Posterior vena cava (tissue), 2 donors: ENCODE measurements at places on chromosomes 2 and 18. TPM values are rescaled to one million over a fixed set of nuclear protein-coding genes. Genes with fewer than 3 reads are reported as not detected.

DNA sequence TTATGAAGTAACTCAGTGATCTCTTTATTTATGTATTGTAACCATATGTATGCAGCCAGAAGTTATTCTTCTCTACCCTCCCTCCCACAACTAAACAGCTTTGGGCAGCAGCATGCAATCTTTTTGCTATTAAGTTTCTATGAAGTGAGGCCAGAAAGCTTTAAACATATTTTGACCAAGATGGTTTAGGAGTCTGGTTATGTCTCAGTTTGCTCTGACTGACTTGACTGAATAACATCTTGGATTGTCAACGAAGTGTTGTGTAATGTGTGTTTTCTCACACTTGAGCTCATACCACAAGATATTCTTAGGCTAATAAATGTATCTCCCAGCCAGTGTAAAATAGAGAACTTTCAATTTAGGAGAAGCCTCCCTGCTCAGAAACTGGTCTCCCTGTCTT lies 104.3 kb downstream of the TTC27 start:
- DNase-seq = no peak

GRCh38 chr18:9803063-9803697 lies 82.6 kb upstream of the TXNDC2 start:
- no peak for DNase-seq

GRCh38 chr2:197986977-197987376 lies 182.6 kb downstream of the PLCL1 start:
- DNase-seq = no peak

- DNase-seq = no peak
Measured at GRCh38 chr2:130339885-130340745, 2.6 kb upstream of the IMP4 start.

- no peak for DNase-seq
Measured at GRCh38 chr18:59419386-59419785, 60.3 kb upstream of the LMAN1 start.

- no peak for DNase-seq
Measured at GRCh38 chr2:172226244-172227061, 123.8 kb upstream of the DLX2 start.

GRCh38 chr2:14626873-14627272 lies 5.6 kb upstream of the LRATD1 start:
- DNase-seq = no peak

GRCh38 chr2:60818272-60818671 lies 62.2 kb downstream of the PAPOLG start:
- no peak for DNase-seq

- no peak for DNase-seq
Measured at GRCh38 chr18:49161627-49162026, 210.9 kb upstream of the SMAD7 start.

DNA sequence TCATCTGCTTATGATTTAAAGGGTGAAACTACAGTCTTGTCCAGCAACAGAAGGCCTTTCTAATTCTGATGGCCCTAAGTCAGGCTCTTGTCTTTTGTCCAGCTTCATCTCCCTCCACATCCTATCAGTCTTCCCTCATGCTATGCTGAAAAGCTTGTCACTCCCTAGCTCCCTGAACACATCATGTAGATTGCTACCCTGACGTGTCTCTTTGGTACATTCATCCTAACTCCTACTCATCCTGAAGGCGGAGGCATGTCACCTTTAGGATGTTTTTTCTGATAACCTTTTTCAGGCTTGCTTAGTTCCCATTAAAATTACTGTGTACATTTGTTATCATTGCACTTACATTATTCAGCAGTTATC lies 78.4 kb upstream of the ARL5A start:
- no peak for DNase-seq

DNA sequence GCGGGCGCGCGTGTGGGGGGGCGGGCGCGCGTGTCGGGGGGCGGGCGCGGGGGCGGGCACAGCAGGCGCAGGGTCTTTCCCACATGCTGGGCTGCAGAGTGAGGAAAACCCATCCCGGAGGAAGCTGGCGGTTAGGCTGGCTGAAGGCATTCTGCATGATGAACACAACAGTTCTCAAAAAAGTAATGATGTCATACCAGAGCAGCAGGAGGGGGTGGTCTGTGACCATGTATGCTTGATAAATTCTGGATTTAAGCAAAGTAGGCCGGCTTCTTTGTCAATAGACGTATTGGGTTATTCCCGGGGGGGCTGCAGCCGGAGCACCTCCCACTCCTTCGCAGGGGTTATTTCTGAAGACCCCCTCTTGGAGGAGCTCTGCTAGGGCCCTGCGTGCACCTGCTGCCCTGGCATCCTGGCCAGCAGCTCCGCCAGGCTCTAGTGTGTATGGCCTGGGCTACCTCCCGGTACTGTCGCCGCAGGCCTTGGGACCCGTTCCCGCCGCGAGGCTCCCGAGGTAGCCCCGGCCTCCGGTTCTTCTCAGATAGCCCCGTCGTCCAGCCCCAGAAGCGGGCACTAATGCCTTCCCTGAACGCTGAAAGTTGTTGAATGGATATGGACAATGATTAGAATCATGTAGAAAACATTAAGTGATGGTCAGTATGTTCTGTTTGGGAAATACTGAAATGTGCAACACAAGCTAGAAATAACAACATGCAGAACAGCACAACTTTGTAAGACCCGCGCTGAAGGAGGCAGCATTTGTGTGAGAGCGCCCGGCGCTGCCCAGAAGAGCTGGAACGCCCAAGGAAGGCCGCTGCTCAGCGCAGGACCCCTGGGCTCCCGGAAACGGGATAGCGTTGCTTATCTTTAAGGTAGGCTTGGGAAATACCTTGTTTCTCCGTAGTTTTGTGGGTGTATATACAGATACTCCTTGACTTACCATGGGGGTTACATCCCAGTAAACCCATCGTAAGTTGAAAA lies 101.4 kb upstream of the RAB6C start:
- peak; percentile 74 for DNase-seq

- no peak for DNase-seq
Measured at GRCh38 chr2:224268441-224268840, 133.5 kb downstream of the FAM124B start.

DNA sequence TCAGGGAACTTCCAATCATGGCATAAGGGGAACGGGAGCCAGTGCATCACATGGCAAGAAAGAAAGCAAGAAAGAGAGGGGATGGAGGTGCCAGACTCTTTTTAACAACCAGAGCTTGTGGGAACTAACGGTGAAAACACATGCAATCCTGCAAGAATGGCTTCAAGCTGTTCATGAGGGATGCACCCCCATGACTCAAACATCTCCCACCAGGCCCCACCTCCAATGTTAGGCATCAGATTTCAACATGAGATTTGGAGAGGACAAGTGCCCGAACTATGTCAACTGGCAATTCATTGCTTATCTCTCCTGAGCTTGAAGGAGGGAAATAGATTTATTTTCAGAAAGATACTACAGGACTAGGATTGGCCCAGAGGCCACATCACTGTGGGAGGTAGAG lies 270.0 kb downstream of the SLC4A3 start:
- no peak for DNase-seq

DNA sequence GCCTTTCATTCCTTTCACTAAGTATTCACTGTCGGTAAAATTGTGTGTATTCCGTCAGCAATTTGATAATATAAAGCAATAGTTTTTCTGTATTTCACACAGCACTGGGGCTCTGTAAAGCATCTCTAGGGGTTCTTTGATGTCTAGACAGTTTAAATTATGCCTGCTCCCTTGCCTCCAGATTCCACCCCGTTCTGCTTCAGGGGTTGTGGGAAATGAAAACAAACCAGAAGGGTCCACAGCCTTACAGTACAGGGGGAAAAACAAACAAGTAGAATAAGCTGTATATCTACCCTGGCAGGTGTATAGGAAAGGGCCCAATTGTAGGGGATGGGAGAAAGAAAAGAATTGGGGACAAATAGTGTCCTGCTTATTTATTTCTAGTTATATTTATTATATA lies 63.1 kb downstream of the ASXL3 start:
- DNase-seq = no peak

TMEM37 gene
- total RNA-seq = 2.9 TPM

CROCC2 gene
- total RNA-seq = 0.09 TPM

DYNAP gene
- total RNA-seq = not detected
